ENCODE measurements at places on chromosomes 16 and 17.
A peak's percentile ranks its signal among the peaks of the same experiment; 100 is the strongest.

GRCh38 chr17:69141431-69142174 is at the start of gene ABCA6:
Gene ABCA6, minus strand, starts transcription at chr17:69141895. Its CDS starts 1,192 bp downstream, at chr17:69140703.
- no peak for DNase-seq

- DNase-seq: no peak
Observed at GRCh38 chr16:31618130-31618529, 90.4 kb downstream of the AHSP start.

DNA sequence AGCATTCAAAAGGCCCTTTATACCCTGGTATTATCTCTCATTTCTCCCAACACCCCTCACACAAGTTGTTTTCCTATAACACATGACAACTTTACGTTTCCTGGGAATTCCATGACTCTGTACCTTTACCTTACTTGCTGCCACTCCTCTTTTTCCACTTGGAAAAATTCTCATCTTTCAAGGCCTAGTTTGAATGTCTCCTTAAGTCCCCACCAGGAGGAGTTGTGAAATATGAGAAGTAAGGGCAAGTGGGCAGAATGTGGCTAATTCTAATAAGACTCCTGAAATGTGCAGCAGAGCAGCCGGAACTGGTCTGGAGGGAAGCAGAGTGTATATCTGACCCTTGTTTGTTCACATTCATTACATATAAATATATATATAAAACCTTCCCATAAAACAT is 39.7 kb downstream of the BRCA1 start:
- DNase-seq: peak; percentile 15

- DNase-seq: no peak
Observed at GRCh38 chr17:61511480-61512182, 59.4 kb downstream of the TBX4 start.

DNA sequence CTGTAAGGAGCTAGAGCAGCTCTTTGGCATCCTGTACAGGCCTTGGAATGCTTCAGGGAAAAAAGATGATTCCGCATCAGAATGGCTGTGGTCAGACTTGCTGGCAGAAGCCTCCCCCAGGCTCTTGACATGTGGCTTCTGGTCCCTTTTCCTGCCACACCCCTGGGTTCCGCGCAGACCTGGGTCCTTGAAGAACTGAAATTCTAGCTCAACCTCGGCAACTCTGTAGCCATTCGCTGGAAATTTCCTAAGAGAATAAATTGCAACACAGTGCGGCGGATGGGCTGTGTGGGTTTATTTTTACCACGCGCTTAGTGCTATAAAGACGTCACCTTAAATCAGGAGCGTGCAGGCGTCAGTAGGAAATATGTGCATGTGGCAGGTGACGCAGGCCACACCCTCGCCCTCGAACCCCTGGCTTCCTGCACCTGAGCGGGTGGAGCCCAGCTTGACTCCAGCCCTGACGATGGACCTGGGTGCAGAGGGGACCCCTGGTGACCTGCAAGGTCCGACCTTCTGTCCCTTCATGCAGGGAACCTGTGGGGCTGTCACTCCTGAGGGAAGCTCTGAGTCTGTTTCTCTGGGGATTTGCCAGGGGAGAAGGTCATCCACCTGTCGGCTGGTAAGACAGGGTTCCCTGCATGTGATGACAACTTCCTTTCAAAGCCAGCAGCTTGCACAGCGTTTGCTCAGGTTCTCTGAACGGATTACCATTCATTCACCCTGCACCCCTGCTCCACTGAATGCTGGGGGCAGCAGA is 46.3 kb downstream of the METRNL start:
- DNase-seq: no peak
